ENCODE measurements at places on chromosomes 1 and 21.

DNA sequence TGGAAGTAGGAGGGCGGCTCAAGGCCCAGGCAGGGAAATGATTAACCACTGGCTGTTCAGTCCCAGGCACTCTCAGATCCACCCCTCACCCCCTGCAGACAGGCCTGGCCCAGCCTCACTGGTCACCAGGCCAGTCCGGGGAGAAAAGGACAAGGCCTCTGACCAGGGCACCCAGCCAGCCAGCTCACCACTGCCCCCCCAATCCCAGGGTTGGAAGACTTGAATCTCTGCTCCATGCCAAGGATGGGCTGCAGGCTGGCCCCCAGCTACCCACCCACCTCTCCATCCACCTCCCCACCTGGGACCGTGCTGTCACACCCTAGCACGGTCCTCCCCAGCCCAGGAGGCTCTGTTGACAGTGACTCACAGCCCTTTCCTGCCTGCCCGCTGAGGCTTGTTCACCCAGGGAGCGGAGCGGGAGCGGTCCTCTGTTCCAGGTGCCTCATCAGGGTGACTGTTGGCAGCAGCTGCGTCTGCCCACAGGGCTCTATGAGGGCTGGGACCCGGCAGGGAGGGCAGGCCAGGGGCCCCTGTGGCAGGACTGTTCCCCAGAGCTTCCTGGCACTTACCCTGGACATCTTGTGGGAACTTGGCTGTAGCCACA is 2.2 kb downstream of the LAD1 start:
- no peak for DNase-seq

GRCh38 chr1:218760601-218761570 is 412.8 kb upstream of the LYPLAL1 start:
- DNase-seq: no peak

DNA sequence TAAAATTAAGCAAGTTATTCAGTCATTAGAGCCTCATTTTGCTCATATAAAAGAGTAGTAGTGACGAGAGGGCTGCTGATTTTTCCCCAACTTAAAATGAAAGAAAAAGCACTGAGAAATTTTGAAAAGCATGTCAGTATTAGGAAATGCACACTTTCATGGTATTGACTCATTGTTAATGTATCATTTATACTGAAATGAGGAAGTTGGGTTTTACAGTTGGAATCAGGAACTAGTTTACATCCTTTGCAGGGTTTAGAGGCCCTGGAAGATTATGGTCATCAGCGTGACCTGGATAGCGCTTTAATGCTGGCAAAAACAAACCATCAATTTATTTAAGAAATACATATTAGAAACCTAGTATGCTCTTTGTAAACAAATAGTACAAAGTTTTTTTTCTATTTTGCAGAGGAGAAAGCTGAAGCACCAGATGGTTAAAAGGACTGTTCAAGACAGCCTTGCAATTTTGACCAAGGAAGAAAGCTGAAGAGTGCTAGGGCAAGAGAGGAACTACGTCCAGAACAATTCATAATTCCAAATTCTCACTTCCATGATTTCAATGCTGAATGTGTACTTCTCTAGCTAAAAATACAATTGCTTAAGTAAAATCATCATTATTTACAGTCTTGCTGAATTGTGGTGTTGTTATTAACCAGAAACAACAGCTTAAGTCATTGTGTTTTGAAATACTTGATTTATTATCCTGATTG is 94.8 kb upstream of the SGIP1 start:
- peak; percentile 21 for DNase-seq

DNA sequence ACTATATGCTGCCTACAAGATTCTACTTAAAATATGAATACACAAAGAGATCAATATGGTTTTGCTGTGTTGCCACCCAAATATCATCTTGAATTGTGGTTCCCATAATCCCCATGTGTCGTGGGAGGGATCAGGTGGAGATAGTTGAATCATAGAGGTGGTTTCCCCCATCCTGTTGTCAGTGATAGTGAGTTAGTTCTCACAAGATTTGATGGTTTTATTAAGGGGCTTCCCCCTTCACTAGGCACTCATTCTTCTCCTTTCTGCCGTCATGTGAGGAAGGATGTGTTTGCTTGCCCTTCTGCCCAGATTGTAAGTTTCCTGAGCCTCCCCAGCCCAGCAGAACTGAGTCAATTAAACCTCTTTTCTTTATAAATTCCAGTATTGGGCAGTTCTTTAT is 654.4 kb upstream of the NR5A2 start:
- DNase-seq: no peak

- no peak for DNase-seq
Measured at GRCh38 chr1:191869790-191870312, 288.4 kb upstream of the RGS18 start.

DNA sequence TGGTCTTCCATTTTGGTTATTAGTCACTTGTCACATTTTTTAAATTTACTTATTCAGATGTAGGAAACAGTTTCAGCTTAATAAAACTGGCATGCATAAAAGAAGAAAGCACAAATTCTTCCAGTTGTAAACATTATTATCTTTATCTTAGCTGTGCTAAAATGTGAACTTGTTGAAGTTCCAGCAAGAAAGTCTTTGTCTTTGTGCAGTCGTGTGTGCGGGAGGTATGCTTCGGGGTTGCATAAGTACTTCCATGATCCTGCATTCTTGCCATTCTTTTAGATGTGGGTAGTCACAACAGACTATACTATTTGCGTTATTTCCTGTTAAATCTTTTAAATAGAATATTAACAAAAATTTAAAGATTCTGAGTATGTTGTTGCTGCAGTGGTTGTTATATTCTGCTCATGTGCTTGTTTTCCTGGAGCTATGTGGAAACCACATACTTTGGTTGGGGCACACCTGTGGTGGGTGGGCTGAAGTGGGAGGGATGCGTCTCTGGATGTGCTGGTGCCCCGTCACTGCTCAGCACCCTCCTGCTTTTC is 49.9 kb downstream of the CBS start:
- no peak for DNase-seq

DNA sequence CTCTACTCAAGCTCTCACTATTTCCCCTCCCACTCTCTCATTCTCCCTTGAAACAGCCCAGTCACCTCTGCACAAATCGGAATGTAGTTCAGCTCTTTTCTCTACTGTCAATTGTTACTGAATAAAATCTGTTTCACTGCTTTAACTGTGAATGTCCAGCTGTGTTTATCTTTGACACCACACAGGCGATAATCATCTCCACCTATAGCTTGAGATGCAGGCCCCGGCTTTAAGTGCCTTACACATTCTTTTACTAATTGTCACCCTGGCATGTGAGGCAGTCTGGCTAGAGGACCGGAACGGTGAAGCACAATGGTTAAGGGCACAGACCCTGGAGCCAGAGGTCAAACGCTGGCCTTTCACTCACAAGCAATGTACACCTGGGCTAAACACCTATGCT is 122.8 kb upstream of the C8B start:
- DNase-seq: no peak

DNA sequence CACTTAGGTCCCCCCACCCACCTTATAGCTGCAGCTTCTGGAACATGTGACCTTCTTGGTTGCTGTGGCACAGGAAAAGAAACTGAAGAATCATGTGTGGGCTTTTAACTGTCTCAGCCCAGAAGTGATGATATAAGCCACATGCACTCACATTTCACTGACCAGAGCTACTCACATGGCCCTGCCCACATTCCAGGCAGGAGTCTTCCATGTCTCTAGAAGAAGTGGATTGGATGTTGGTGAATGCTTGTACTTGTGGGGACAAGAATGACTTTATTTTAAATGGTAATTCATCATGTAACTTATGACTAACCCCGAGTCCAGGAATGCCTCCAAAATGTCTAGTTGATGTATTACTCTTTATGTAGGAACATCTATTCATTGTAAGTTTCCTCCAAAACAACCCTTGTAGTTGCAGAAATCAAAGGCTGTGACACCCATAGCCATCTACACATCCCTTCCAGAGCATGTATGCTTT is 15.8 kb upstream of the CAMK1G start:
- DNase-seq: no peak

DNA sequence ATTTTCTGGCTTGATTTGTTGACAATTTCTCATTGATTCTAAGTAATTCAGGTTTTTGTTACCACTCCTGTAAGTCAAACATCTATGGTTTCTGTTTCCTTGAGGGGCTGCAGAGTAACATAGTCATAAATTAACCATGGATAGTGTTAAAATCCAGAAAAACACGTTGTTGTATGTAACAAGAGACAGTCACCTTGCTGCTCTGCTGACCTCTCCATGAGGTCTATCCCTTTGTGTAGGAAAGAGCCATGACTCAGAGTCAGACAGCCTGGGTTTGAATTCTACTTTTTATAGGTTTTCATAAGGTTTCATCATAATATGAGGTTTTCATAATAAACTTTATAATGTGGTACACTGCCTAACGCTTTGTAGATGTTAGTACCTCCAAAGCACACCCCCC is 27.6 kb upstream of the NBL1 start:
- no peak for DNase-seq

DNA sequence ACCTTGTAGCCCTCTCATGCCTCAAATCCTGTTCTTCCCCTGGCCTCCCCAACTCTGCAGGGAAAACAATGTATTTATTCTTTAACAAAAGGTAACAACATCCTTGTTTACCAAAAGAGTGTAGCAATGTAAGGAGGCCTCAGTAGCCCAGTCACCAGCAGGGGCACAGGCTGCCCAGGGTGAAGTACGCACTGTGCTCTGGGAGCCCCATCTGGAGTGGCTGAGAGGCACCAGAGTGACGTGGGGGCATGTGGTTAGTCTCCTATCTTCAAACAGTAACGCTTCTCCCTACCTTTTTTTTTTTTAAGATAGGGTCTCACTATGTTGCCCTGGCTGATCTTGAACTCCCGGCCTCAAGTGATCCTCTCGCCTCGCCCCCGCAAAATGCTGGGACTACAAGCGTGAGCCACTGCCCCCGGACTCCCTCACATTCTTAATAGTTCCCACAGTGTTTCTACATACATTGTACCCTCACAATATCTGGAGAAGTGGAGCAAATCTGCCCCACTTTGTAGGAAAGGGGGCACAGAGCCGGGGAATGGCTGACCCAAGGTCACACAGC is 51.3 kb upstream of the ECE1 start:
- no peak for DNase-seq

Measured in MM.1S (cell line).